ENCODE measurements at places on chromosomes 2 and 18.

DNA sequence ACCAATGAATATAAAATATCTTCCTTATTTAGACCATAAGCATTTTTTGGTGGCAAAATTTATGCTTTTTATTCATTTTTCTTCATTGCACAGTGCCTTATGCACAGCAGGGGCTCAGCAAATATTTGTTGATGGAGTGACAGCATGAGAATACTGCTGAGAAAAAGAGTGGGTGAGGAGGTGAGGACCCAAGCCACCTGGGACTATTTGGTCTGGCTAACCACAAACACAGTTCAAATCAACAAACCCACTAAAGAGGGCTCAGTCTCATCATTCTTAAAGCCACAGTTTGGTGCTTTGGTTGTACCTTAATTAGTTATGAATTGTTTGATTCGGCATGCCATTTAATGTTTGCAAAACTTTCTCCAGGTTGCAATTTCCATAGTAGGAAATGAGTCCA lies 183.5 kb upstream of the ZNF521 start:
- no peak for DNase-seq

DNA sequence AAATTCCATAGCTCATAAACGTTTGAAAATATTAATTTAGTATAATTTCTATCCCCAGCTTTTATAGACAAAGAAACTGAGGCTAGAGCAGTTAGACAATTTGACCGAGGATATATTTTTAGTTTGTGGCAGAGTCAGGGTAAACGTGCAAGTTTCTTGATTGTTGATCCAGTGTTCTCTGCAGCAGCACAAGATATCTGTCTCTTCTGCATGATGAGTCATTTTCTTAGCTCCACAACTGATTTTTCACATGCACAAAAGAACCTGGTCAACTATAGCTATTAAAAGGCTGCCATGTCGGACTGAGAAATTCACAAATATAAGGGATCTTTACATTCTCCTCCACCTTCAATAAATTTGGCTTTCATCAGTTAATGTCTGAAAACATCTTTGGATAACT lies 143.4 kb upstream of the CYP26B1 start:
- DNase-seq = no peak

DNA sequence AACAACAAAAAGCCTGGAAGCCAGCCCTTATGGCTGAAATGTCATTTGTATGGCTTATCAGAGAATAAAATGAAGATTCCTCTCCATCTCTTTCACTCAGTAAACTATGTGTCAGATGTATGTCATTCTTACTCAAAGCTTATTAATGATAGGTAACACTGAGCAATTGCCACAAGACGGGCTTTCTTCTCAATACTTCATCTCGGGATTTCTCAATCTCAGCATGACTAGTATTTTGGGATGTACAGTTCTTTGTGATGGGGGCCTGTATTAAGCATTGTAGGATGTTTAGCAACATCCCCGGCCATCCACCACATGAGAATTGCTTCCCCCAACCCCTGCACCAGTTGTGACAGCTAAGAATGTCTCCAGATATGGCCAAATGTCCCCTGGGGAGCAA lies 80.2 kb downstream of the MREG start:
- no peak for DNase-seq

GRCh38 chr2:30706534-30707303 lies 100.5 kb downstream of the CAPN13 start:
- DNase-seq = peak; percentile 65

DNA sequence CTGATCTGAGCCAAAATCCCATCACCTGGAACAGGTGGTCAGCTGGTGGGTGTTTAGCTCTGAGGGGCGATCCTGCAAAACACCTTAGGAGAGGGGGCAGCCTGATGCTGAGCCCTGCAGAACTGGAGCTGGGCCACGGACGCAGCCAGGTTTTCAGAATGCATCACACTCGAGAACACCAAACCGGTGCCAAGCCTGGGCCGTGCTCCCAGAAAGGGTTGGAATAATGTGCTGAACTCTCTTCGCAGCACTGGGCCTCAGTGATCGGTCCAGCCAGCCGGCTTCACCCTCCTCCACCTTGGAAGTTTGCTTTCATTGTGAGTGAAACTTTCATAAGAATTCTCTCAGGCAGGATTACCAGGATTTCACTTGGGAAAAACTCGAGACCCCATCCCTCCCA lies 56.5 kb upstream of the TTC39C start:
- no peak for DNase-seq

GRCh38 chr2:40746191-40746590 lies 294.3 kb upstream of the SLC8A1 start:
- DNase-seq = no peak

GRCh38 chr2:232300894-232301387 lies 77.6 kb upstream of the ALPP start:
- no peak for DNase-seq

- DNase-seq = no peak
These were observed 11.8 kb upstream of the GNLY start for GRCh38 chr2:85682378-85682777.

DNA sequence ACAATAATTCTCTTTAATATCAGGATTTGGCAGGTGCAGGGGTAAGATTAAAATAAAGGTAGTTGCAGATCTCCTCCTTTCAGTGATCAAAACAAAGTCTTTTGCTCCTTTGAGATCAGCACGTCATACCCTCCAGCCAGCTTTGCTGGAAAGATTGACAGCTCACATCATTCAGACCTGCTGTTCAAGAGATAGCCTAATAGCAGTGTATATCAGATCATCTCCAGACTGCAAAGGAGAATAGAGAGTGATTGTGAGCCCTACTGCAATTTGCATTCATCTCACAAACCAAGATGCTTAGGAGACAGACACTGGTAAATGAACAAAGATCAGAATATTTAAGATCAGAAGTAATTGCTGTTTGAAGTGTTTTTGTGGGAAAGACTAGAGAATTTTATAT lies 135.8 kb upstream of the DSEL start:
- DNase-seq = no peak

- DNase-seq = no peak
These were observed 157.9 kb downstream of the ANKRD44 start for GRCh38 chr2:197152451-197153228.

DNA sequence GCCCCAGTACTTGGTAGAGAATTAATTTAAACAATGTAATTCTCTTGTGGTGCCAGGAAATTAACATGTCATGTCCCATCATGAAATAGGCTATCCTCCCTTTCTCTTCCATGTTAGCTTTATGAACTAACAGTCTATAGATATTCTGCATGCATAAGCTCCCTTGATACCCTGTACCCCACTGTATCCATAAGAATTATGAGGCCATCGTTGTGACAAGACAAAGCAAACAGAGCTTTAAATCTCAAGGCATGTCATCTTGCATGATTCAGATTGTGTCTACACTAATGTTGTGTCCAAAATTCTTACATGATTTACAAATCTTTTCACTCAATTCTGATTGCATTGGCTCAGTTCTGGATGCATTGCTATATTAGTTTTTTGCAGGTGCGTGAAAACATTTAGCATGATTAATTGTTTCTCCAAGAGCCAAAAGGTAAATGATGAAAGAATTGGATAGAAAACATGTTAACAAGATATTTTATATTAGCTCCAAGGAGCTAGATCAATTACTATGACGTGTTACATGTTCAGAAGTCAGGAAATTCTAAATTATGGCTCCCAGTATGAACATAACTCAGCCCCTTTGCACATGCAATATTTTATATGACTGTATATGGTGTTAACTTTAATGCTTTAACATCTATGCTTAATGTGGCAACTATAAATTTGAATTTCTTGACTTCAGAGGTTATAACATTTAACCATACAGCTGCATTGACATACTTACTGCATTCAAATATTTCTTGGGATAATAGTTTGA lies 620.3 kb downstream of the SLC4A3 start:
- no peak for DNase-seq

All from GM20000 (cell line).